ENCODE measurements at places on chromosomes 1 and 21.
A peak's percentile ranks its signal among the peaks of the same experiment; 100 is the strongest.

DNA sequence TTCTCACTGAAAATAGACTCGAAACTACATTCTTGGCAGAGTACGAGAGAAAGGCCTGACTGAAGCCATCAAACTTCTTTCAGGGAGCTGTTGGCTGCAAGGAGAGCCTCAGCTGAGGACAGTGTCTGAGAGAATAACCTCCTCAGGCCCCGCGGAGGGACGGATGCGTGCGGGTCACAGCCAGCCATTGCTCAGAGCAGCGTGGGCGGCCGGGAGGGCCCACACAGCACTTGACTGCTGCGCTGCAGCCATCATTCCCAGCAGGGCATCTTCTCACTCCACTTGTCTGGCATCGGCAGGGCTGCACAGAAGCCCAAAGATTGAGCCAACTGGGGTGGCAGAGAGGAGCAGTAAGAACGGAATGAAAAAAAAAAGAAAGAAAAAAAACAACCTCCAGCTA is 113.5 kb downstream of the XCL2 start:
- DNase-seq = peak; percentile 12

- no peak for DNase-seq
These were observed 28.7 kb downstream of the COL16A1 start for GRCh38 chr1:31675161-31675560.

GRCh38 chr1:108141621-108142020 is 58.5 kb downstream of the SLC25A24 start:
- DNase-seq = no peak

GRCh38 chr1:205518661-205519540 is 14.4 kb downstream of the CDK18 start:
- DNase-seq = no peak

- no peak for DNase-seq
These were observed 421.3 kb downstream of the NEGR1 start for GRCh38 chr1:71861022-71861421.

DNA sequence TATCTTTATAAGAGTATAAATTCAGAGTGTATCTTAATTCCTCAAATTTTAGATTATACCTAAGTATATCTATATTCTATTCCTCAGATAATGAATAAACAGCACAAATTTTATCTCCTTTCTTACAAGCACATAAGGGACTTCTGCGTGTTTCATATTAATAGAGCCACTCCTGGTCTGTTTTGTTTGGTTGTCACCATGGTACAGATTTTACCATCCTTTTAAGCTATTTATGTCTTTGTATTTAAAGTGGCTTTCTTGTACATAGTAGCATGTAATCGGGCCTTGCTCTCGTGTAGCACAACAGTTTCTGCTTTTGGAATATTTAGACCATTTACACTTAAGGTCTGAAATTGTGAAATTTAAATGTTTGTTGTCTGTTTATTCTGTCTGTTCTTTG is 52.6 kb upstream of the SLC35A3 start:
- DNase-seq = no peak

- DNase-seq = no peak
These were observed 12.9 kb downstream of the AHDC1 start for GRCh38 chr1:27590917-27591508.

GRCh38 chr21:19864476-19864875 is 1133.7 kb upstream of the NCAM2 start:
- no peak for DNase-seq

GRCh38 chr1:72481420-72481970 is 199.2 kb upstream of the NEGR1 start:
- DNase-seq = no peak

DNA sequence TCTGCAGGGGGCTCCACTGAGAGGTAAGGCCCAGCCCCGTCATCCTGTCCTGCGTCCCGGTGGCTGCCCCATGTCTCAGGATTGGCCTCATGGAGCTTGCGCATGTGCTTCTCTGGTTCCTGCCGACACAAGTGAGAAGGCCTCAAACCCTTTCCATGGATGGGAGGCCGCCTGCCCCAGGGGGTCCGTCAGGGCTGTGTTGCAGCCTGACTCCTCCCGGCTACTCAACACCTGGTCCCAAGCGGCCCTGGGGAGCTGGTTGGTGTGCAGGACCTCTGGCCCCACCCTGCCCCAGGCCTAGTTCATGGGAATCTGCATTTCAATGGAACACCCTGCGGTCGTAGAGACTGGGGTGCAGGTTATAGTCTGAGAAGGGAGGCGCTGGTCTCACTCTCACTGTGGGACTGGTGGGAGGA is 21.1 kb upstream of the PDE9A start:
- DNase-seq = no peak

GRCh38 chr1:23745515-23745914 is 2.2 kb downstream of the ELOA start:
- DNase-seq = no peak

- DNase-seq = no peak
These were observed 47.6 kb downstream of the IER5 start for GRCh38 chr1:181135815-181136737.

- DNase-seq = peak; percentile 63
These were observed 107.3 kb upstream of the ST6GALNAC5 start for GRCh38 chr1:76759950-76760349.

- DNase-seq = no peak
These were observed 114.2 kb upstream of the PALMD start for GRCh38 chr1:99531578-99532275.

DNA sequence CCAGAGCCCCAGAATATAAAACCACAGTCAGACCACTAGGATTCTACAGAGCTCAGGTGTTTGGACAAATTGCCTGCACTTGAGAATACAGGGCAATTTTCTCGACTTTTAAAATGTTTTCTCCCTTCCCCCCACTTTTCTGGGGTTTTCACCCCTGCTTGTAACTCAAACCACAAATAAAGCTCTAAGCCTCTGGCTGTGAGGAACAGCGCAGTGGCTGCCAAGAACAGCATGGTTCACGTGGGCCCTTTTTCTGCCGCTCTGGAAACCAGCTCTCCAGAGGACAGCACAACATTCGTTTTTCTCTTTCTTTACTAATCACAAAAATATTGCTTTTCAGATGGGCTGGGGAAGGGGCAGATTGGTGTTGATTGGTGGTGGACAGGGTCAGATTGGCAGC is 102.2 kb upstream of the JUN start:
- DNase-seq = no peak

DNA sequence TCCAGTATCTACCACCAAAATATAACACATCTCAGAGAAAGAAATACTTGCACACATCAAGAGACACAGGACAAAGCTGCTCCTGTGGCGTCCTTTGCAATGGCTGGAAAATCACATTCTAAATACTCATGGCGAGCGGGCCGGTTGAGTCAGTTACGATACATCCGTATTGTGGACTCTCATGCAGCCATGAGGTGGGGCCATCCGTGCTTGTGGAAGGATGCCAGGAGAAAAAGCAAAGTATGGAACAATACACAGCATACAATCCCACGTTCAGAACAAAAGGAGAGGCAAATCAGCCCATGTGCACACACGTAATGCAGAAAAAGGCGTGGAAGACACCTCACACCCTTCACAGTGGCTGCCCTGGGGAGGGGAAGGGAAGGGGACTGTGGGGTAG is 13.1 kb downstream of the ATP13A2 start:
- DNase-seq = no peak

DNA sequence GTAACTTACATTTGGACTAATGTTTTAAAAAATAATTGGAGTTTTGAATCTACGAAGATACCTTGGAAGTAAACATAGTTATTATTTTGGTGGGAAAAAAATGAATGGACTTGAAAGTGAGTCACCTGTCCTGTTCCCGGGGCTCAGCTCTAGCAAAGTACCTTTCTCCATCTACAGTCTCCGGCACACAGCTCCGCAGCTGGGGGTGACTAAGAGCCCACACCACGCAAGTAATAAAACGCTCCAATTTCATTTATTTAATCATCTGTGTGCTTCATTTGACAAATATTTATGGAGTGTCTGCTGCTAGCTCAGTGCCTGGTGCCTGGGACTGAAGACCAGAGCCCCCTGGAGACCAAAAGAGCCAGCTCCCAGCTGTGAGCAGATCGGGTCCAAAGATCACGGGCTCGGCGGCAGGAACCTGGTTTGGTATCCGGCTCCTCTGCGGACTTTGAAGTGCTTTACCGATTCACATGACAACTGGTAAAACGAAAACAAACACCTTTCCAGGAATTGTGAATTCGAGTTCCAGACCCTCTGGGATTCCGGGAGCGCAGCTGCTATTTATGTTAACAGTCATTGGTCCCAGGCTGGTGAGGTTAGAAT is 1.7 kb upstream of the RIPK4 start:
- no peak for DNase-seq

DNA sequence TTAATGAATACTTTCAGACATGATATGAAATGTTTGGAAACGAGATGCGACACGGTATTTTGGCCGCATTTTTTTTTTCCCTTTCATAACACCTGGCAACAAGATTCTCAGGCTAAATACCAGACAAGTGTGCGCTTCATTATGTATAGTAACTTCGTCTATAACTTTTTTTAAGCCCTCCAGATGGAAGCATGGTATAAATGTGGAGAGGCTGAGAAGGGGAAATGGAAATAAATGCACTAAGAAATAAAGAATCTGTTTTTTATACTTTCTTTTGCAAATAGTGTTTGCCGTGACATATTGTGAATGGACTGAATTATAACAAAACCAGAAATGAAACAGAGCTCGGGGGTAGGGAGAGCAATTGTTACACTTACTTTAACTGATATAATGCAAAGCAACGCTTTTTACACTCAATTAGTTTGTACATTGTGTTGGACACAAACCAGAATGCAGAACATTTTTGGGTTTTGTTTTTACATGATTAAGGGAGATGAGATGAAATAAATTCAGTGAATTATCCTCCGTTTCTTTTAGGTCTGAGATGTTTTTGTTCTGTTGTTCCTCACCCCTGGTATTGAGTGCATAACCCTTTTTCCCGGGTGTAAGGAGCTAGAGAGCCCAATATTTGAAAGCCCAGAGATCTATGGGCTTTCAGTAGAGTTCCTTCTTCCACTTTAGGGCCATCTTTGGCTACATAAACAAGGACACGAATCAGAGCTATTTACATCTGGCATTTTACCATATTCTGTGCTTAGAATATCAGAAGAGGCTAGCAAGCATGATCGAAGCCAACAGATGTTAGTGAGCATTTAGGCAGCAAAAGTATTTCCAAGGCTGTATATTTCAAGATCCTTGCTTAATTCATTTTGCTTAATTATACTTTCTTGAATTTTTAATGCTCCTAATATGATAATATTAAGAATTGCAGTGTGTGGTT is 478.0 kb downstream of the CAMTA1 start:
- DNase-seq = no peak

GRCh38 chr1:40973912-40974311 is 5.6 kb upstream of the CTPS1 start:
- DNase-seq = no peak

DNA sequence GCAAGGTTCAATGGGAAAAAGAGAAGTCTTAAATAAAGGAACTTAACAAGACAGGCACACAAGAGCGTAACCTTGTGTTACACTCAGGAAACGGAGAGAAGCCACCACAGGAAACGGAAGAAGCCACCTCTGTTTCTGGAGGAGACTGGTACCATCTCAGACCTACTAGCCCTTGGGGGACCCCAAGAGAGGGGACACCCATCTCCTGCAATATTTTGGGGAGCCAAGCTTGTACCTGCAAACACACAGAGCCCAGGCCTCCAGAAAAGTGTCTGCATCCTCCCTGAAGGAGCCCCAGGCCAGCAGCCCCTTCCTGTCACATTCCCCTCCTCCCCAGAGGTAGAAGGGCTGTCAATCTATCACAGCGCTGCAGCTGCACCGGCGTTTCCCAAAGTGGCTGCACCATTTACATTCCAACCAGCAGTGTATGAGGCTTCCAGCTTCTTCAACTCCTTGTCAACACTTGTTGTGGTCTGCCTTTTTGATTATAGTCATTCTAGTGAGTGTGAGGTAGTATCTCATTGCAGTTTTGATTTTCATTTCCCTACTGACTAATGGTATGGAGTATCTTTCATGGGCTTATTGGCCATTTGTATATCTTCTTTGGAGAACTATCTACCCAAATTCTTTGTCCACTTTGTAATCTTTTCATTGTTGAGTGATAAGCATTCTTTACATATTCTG is 23.0 kb upstream of the PADI1 start:
- DNase-seq = no peak

GRCh38 chr21:35217504-35218060 is 168.5 kb upstream of the RUNX1 start:
- no peak for DNase-seq

DNA sequence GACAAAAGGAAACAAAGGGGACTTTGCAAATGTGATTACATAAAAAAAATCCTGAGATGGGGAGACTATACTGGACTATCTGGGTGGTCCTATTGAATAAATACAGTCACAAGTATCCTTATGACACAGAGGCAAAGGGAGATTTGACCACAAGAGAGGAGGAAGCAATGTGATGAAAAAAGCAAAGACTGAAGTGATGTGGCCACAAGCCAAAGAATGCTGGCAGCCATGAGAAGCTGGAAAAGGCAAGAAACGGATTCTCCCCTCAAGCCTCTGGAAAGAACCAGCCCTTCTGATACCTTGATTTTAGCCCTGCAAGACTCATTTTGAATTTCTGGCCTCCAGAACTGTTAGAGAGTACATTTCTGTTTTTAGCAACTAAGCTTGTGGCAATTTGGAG is 36.4 kb downstream of the OLFML2B start:
- no peak for DNase-seq

GRCh38 chr1:51489472-51489871 is 29.6 kb downstream of the EPS15 start:
- no peak for DNase-seq
